ENCODE measurements at places on chromosomes 7 and 10. TPM values are rescaled to one million over a fixed set of nuclear protein-coding genes. Genes with fewer than 3 reads are reported as not detected.
A peak's percentile ranks its signal among the peaks of the same experiment; 100 is the strongest.

OR2A14 gene
- total RNA-seq: not detected

GRCh38 chr10:28790146-28790545, 112.8 kb downstream of the BAMBI start:
- H3K27ac ChIP-seq: no peak overlapping the region
- no peak overlapping the region for H3K4me3 ChIP-seq
- DNase-seq: no peak
- H3K36me3 ChIP-seq: no peaks in the 10 kb centered on the region
- H3K27me3 ChIP-seq: no peaks in the 10 kb centered on the region

GRCh38 chr10:109183366-109183765, 739.9 kb downstream of the XPNPEP1 start:
- H3K27me3 ChIP-seq: no peaks in the 10 kb centered on the region
- H3K27ac ChIP-seq: no peak overlapping the region
- no peak overlapping the region for H3K4me3 ChIP-seq

DNA sequence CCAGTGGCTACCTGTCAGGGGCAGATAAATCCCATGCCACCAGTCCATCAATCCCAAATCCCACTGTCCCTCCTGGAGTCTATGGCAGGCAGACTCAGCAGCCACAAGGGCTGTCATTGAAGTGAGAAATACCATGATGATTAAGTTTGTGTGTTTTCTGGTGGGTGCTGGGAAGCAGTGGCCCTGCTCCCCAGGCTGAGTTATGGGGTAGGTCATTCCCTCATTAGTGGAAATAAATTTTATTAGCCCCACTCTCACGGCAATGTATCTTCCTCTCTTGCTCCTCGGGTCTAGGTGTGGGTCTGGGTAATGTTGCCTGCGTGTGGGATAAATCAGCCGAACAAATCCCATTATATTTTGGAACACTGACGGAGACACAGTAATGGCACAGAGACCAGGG, 76.8 kb downstream of the PLXNA4 start:
- H3K36me3 ChIP-seq: no peaks in the 10 kb centered on the region
- no peaks in the 10 kb centered on the region for H3K27me3 ChIP-seq
- H3K27ac ChIP-seq: no peak overlapping the region
- H3K4me3 ChIP-seq: no peak overlapping the region
- H3K4me1 ChIP-seq: no peaks in the 10 kb centered on the region

DNA sequence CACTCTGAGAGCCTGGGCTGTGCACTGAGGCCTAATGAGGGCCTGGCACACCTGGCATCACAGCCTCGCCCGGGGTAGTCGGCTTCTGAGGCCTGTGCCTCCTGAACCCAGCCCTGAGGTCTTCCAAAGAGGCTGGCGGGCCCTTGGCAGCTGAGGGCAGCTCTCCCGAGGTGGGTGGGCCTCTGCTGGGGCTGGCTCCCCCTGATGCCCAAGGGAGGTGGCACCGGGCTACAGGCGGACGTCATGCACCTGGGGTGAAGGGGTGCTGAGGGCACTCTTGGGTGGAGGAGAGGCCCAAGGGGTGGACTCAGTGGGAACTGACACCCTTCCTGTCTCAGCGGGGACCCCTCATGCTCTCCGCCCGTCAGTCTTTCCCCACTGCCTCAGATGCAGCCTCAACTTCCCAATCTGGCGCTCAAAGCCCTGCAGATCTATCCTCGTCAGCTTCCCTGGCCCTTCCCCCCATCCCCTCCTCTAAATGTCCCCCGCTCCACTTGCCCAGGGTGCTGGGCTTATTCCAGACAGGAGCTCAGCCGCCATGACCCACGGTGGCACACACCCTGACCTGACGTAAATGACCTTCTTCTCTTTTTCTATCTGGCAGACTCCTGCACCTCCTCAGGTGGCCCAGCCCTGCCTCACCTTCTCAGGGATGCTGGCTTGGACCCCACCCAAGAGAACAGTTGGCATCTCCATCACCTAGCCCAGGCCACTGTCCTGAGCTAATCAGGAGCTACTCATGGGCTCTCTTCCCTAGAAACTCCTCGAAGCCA, 38.2 kb downstream of the MYL10 start:
- no peak overlapping the region for H3K4me3 ChIP-seq
- no peaks in the 10 kb centered on the region for H3K36me3 ChIP-seq
- no peaks in the 10 kb centered on the region for H3K27me3 ChIP-seq
- H3K4me1 ChIP-seq: no peaks in the 10 kb centered on the region
- DNase-seq: no peak

- no peak for DNase-seq
- no peaks in the 10 kb centered on the region for H3K36me3 ChIP-seq
- peaks cover 73% of the 10 kb centered on the region for H3K27me3 ChIP-seq
- H3K4me1 ChIP-seq: peaks cover 6% of the 10 kb centered on the region
- H3K27ac ChIP-seq: no peak overlapping the region
These were observed 12.2 kb downstream of the UNCX start for GRCh38 chr7:1244700-1245523.

- H3K4me1 ChIP-seq: no peaks in the 10 kb centered on the region
- DNase-seq: no peak
- no peaks in the 10 kb centered on the region for H3K27me3 ChIP-seq
- H3K4me3 ChIP-seq: no peak overlapping the region
- no peaks in the 10 kb centered on the region for H3K36me3 ChIP-seq
These were observed 210.1 kb downstream of the AUTS2 start for GRCh38 chr7:69808391-69808790.

DNA sequence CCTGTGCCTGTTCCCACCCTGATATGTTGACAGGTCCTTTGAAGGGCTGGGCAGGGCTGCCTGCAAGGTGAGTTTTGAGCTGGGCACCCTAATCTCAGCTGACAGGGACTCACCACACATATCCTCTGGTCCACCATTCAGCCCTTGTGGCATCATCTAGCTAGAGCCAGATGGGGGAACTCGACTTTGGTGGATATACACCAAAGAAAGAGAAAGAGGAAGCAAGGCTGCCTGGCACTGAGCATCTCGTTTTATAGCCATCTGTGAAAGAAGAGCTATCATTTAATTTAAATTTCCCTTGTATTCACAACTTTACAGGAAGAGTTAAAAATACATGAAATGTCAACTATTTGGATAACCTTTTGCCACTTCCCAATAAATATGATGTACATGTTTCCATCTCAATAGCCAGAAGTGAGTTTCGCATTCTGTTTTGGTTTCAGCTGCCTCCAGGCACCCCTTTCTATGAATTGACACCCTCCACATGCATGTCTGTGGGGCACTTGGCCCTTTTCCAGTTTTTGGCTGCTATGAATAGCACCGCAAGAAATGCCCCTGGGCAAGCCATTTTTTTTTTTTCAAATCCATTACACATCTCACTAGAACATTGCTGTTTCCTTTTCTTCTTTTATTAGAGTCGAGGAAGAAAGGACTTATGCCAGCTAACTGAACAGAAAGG, 22.9 kb upstream of the GRB10 start:
- no peaks in the 10 kb centered on the region for H3K4me1 ChIP-seq
- H3K27ac ChIP-seq: no peak overlapping the region
- no peak for DNase-seq

- no peaks in the 10 kb centered on the region for H3K27me3 ChIP-seq
- no peak for DNase-seq
- peaks cover 27% of the 10 kb centered on the region for H3K4me1 ChIP-seq
- H3K36me3 ChIP-seq: no peaks in the 10 kb centered on the region
- no peak overlapping the region for H3K27ac ChIP-seq
These were observed 3.9 kb upstream of the GPER1 start for GRCh38 chr7:1083729-1084657.

GRCh38 chr10:74738052-74738451, 88.3 kb upstream of the KAT6B start:
- H3K4me1 ChIP-seq: no peaks in the 10 kb centered on the region
- H3K4me3 ChIP-seq: no peak overlapping the region
- no peaks in the 10 kb centered on the region for H3K36me3 ChIP-seq
- no peak overlapping the region for H3K27ac ChIP-seq
- H3K27me3 ChIP-seq: no peaks in the 10 kb centered on the region
- no peak for DNase-seq

- no peaks in the 10 kb centered on the region for H3K27me3 ChIP-seq
- no peak overlapping the region for H3K27ac ChIP-seq
- H3K4me1 ChIP-seq: no peaks in the 10 kb centered on the region
- no peak for DNase-seq
These were observed 72.5 kb downstream of the CDHR3 start for GRCh38 chr7:106035568-106035967.

GRCh38 chr10:92695679-92696605, 6.2 kb downstream of the HHEX start:
- H3K27ac ChIP-seq: peak overlapping the region; percentile 99
- H3K36me3 ChIP-seq: peaks cover 16% of the 10 kb centered on the region
- peak; percentile 70 for DNase-seq
- no peak overlapping the region for H3K4me3 ChIP-seq
- no peaks in the 10 kb centered on the region for H3K27me3 ChIP-seq

DNA sequence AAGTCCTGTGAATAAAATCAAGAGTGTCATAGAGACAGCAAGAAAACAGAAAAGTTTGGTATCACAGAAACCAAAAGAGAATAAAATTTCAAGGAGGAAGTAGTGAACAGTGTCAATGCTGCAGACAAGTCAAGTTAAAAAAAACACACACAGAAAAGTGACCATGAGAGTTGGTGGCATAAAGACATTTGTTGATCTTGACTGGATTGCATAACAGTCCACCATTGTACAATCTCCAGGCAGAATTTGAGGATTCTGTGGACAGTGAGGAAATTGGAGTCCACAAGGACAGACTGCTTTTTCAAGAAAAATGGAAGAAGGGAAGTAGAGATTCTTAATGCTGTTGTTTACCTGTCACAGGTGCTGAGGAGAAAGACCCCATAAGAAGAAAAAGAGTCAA, 412.5 kb downstream of the PLXDC2 start:
- no peak overlapping the region for H3K4me3 ChIP-seq
- H3K27ac ChIP-seq: no peak overlapping the region
- no peaks in the 10 kb centered on the region for H3K4me1 ChIP-seq
